ENCODE measurements at places on chromosomes 7 and 10.
A peak's percentile ranks its signal among the peaks of the same experiment; 100 is the strongest.

DNA sequence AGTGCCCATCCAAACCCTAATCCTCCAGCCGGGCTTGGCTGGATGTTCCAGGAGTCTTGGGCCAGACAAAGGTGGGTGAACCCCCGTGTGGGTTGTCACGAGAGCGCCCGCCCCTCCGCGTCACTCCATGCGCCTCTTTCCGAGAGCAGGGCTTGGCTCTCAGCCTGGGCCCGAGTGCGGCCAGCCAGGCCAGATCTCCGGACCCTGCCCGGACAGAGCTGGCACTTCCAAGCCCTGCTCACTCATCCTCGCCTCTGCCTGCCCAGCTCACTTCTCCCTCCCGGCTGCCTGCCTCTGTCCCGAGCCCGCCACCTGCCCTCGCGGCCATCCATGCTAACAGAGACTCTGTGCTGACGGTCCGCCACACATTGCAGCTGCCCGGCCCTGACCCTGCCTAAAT lies 34.6 kb downstream of the AGAP3 start:
- DNase-seq: no peak

DNA sequence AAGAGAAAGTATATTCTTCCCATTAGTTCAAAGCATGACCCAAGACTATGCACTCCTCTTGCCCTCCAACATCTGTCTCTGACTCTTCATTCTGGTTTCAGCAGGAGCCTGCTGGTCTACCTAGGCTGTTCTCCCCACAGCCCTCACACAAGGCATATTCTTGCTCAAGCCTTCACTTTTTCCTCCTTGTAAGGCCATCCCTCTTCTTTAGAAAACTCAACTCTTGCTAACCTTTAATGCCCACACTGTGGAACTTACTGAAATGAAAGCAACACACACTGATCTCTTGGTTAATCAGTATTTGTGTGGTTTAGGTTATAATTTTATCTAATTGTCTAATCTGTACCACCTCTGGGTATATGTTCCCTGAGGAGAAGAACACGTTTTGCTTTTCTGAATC lies 75.8 kb downstream of the PRKCQ start:
- DNase-seq: no peak

DNA sequence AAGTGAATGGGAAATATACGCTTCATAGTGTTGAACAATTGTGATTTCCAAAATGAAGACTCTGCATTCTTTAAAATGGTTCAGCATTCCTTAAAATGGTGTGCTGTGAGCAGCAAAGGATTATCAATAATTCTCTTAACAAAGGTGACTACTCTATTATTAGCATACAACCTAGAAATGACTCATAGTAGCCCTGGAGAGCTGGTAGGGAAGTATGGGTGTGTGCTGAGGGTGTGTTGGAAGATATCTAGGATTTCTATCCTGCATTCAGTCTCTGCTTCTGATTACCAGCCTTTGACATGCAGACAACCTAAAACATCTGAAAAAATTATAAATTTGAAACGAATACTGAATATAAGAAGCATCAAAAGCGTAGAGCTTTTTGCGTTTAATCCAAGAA lies 72.5 kb downstream of the SEMA3D start:
- DNase-seq: no peak

DNA sequence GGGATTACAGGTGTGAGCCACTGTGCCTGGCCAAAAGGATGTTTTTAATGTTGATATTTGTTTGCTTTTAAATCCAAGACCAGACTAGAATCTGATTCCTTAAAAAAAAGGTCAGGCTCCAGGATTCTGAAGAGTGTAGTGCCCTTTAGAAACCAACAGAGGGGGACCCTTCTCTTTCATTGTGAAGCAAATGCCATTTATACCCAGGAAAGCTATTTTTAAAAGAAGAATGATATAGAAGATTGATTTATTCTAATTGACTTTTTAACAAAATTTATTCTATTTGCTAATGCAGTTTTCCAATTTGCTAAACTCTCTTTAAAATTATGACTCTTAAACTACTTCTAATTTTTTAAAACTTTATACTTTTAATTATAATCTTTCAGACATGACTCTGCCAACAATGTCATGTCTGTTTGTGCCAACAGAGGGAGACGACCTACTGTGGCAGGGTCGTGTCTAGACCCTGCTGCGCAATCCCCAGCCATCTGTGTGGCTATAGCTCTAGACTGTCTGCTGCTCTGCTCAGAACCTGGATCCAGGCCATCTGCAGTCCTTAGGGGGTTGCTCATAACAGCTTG lies 201.0 kb upstream of the IMMP2L start:
- peak; percentile 18 for DNase-seq

DNA sequence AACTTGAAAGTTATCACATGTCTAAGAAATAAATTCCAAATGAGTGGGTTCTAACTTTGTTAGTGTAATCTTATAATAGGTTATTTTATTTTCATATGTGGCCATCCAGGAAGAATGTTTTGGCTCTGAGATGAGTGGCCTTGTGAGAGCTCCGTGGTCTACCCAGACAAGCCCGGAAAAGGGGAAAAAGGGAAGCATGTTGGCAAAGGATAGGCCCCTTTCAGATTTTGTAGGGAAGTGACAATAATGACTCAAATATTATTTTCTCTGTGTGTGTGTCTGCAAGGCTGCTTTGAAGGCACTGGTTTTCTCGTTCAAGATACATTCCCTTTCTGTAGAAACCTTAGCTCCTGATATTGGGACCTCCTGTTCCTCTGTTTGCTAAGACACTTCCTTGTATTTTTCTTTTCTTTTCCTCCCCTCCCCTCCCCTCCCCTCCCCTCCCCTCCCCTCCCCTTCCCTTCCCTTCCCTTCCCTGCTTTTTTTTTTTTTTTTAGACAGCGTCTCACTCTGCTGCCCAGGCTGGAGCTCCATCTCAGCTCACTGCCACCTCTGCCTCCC lies 240.8 kb downstream of the LRMDA start:
- no peak for DNase-seq

GRCh38 chr10:2680821-2681220 lies 386.5 kb upstream of the PFKP start:
- no peak for DNase-seq

DNA sequence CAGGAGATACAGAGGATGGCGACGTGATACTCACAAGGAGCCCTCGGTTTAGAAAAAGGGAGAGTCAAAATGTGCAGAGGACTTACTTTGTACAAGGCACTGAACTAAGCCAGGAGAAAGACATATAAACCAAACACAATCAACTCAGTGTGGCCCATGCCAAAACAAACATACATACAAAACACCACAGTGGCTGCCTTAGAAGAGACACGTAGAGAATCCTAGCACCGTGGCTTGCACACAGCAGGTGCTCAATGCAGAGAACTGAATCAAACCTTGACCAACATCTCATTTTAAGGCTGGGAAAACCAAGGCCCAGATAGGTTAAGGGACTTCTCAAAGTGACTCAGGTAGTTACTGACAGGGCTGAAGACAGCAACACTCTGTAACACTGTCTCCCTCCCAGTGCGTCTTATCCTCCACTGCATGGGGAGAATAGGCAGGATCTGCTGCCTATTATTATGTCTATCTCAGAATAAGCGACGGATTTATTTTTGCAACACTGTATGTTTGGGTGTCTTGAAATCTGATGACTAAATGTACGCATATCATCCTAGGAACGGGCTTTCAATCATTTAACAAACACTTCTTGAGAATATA lies 11.0 kb downstream of the SORBS1 start:
- DNase-seq: no peak

DNA sequence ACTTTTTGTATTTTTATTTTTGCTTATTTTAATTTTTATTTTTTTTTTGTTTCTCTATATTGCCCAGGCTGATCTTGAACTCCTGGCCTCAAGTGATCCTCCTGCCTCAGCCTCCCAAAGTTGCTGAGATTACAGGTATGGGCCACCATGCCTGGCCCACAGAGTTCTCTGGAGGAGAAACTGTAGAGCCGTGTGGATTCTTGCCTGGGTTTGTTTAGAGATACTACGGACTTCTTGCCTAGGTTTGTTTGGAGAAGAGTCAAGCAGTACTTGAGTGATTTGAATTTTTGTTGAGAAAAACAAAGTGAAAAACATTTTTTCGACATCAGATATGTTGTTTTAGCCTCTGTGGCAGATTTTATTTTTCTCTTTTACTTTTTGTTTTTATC lies 99.0 kb downstream of the CAMK1D start:
- DNase-seq: no peak

DNA sequence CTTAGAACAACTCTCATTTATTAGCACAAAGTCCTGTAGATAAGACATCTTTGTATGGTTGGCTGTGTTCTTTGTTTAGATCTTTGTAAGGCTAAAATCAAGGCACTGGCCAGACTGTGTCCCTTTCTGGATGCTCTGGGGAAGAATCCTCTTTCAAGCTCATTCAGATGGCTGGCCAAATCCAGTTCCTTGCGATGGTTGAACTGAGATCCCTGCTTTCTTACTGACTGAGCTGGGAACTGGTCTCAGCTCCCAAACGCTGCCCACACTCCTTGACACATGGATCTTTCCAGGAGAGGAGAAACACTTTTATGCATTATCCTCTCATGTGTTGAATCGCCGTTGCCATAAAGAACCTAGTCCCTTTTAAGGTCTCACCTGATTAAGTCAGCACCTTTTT lies 586.5 kb upstream of the IGFBP3 start:
- DNase-seq: no peak

DNA sequence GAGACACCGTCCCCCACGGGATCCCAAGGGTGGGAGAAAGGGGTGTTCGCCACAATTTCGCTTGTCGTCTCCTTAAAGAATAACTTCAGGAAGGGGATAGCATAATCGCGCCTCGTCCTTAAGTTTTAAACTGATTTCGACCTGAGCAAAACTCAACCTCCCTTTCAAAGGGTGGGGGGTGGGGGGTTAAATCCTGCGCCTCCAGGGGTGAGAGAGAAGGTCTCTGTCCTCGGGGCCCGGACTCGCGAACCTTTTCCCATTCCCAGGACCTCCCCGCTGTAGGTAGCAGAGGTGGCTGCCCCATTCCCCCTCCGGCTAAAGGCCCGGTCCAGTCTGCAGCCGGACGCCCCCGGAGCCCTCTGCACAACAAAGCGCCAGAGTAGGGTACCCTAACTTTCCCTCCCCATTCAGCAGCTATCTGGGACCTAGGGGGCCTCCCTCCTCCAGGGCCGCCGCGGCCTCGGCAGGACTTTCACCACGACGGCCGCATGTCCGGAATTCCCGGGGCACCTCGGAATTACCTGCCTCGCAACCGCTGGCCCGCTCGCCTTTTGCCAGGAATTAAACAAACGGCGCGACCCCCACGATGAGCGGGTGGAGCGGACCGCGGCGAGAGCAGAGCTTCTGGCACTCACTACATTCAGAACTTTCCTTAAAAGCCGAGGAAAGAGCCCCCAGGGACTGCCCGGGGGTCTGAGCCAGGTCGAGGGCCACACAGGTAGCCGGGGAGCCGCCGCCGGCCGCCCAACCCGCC lies 1.7 kb downstream of the CDK6 start:
- no peak for DNase-seq

GRCh38 chr10:61623161-61623560 lies 39.6 kb upstream of the CABCOCO1 start:
- no peak for DNase-seq

DNA sequence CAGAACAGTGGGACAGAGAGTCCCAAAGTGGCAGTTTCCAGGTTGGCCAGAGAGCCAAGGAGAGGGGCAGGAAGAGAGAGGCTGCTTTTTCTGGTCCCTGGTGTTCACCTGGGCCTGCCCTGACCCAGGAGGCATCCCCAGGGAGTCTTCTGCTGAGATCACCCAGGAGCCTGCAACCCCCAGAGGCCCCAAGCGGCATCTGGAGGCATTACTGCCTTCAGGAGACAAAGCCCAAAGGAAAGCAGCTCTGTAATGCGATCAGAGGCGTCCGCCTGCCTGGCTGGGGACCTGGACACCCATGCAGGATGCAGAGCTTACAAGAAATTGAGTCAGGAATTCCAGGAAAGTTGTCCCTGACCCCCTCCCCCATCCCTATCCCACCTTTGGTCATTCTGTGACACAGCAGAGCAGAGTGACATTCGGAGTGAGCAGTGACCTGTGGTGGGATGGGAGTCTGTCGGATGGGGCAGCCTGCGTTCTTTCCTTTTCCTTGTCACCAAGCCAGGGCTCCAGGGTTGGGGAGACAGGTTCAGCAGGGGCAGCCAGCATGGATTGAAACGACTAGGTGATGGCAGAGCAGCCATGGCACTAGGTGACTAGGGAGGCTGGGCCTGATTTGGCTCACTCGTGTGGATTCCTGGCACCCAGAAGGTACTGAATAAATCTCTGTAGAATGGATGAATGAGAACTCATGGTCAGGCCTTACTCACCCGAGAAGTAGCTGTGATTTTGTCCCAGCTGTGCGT lies 10.4 kb downstream of the UNC5B start:
- DNase-seq: peak; percentile 48

DNA sequence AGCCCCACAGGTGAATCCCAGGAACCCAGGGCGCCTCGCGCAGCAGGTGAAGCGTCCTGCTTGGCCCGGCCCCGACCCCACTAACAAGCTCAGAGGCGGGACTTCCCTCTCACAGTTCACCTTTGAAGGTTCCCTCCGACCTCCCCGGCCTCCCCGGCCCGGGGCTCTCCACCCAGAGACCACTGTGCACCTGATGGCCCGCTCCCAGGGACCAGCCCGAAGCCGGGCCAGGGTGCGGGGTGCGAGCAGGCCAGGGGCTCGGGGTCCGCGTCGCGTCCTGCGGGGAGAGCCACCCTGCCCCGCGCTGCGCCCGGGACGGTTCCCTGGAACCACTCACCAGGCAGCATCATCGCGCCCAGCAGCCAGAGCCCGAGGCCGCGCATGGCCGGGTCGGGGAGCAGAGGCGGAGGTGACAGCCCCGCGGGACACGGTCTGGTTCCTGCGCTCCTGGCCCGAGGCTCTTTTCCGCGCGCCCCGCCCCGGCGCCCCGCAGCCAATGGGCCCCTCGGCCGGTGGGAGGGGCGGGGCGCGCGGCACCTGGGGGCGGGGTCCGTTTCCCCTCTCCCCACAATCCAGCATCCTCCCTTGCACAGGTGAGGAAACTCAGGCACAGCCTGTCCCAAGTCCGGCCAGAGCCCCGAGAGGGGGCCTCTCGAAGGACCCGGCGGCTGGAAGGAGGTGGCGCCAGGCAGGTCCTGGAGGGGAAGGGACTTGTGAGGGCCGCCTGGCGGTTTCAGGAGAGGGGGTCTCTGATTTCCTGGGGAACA lies at the start of gene ADAM8:
Gene ADAM8 (minus strand): TSS at position 434 of the 767 bp plus-strand sequence. CDS start 51 bp downstream, at position 383.
- DNase-seq: no peak

- DNase-seq: no peak
Measured at GRCh38 chr10:125961743-125962142, 65.4 kb downstream of the FANK1 start.

- no peak for DNase-seq
Measured at GRCh38 chr10:127146661-127147060, 49.7 kb downstream of the INSYN2A start.

Data from NCI-H2107 (cell line).